Islet precursor cell (in vitro differentiated cells): ENCODE measurements at places on chromosomes 2 and 18.

DNA sequence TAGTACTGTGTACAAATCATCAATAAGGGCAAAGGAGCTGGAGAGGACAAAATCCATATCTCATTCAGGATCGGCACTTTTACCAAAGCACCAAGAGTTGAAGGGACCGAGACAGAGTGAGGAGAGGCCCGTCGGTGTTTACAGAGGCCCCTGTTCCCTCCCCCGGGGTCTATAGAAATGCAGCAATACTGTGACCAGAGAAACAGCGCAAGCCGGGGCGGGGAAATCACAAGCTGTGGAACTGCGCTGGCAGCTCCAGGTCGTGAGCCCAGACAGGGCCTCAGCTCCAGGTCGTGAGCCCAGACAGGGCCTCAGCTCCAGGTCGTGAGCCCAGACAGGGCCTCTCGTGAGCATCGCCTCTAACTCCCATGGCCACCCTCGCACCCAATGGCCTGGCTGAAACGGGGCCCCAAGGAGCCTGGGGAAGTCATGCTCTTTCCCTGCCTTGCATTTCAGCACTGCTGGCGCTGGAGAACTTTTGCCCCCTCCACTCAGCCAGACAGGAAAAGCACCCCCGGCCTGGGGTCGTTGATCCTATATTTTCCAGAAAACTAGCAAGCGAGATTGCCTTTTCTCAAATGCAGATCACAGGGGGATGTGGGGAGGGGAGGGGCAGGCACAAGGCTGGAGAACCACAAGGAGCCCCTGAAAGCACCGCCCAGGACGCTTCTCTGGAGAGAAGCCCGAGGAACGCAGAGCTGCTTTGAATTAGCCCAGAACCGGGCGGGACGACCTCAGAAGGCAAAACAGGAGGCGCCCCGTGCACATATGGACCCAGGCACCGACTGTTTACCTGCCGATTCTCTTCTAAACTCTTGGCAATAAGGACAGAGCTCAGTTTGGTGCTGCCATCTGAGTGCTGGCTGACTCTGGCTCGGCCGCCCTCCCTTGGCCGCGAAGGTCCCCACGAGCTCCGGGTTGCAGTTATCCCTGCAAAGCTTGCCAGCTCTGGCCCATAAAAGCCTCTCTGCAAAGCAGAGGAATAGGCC is 223.7 kb downstream of the ACKR3 start:
- no peak for DNase-seq

DNA sequence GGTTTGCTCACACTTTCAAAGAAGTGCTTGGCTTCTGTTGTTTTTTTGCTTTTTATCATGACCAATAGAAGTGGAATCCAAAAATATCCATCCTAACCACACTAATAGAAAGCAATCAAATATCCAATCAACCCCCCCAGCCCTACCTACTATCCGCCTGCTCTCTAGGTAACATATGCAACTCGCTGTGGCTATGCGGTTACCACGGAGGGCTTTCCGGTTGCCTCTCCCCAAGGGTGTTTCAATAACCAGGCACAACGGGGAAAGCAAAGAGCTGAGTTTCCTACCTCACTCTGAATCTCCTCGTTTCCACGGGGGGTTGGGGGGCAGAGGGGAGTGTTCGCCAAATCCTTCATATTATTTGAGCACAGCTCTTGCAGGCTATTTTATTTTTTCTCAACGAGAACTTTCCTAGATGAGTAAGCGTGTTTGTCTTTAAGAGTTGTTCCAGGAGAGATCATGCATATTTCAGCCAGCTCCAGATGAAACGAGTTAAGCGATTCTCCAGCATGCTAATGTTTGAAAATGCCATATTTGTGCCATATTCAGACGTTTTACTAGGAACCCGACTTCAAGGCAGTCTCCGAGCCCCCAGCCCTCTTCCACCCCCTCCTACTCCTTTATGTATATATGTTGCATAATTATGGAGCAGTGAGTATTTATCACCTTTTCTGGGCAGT is 30.3 kb downstream of the PAX3 start:
- DNase-seq = no peak

DNA sequence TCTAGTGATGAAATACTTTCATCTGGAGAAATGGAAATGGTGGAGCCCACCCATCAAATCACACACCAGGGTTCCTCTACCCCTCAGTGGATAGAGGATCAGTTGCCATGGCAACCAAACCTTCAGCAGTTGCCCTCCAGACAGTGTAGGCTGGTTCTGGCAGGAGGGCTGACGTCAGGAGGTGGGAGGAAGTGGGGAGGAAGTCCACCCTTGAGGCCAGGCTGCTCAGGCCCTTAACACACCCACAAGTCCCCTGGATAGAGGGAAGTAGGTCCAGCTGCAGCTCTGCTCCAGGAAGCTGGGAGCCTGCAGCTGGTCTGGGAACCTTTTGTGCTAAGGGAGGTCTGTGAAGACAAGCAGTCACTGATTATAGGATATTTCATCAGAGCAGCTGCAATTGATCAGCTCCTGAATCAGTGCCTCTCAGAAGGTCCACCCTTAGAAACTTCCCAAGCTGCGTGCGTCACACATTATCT is 186.6 kb downstream of the MTX2 start:
- DNase-seq = peak; percentile 77

GRCh38 chr2:104638859-104639202 is 215.1 kb upstream of the POU3F3 start:
- no peak for DNase-seq

DNA sequence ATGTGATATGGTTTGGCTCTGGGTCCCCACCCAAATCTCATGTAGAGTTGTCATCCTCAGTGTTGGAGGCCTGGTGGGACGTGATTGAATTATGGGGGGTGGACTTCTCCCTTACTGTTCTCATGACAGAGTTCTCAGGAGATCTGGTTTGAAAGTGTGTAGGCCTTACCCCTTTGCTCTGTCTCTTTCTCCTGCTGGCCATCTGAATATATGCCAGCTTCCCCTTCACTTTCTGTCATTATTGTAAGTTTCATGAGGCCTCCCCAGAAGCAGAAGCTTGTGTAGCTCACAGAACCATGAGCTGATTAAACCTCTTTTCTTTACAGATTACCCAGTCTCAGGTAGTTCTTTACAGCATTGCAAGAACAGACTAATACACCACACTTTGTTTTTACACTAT is 222.3 kb downstream of the DOK6 start:
- no peak for DNase-seq

DNA sequence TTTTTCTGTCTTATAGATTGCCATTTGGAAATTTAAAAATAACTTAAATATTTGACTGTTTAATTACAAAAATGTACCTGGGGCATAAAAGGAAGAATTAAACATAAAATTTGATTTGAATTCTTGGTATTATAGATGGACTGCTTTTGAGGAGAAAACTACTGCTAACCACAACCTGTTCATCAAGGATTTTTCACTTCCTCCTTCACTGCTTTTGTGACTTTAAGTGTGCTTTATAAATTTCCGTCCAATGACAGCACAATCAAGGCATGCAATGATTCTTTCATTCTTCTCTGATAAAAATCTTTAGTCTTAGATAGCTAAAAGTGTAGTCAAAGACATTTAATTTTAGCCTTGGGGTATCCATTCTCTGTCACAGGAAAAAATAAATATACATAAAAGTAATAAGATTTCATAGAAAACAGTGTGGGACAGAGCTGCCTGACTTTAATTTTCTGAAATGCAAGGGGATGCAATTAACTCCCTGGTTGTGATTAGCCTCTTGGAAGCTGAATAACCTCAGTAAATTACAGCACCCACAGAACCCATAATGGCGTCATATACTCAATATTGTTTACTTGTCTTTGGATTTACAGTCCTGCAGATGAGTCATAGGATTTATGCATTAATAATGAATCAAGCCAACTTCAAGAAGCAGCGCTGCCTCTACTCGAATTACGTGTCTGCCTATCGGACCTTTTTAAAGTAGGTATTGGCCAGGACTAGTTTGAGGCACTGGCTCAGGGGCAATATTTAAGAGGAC is 587.9 kb downstream of the NRXN1 start:
- no peak for DNase-seq

GRCh38 chr2:75066121-75066902 is 107.9 kb downstream of the POLE4 start:
- no peak for DNase-seq

DNA sequence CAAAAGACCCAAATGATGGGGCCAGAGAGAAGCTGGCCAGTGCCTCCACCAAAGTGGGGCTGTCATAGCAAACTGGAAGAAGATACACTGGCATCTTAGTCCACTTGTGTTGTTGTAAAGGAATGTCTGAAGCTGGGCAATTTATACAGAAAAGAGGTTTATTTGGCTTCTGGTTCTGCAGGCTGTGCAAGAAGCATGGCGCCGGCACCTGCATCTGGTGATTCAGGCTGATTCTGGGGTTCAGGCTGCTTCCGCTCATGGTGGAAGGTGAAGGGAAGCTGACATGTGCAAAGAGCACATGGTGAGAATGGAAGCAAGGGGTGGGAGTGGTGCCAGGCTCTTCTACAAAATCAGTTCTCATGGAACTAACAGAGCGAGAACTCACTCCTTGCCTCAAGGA is 135.9 kb upstream of the TWIST2 start:
- peak; percentile 12 for DNase-seq

GRCh38 chr2:33145459-33145858 is 198.7 kb downstream of the LTBP1 start:
- no peak for DNase-seq

DNA sequence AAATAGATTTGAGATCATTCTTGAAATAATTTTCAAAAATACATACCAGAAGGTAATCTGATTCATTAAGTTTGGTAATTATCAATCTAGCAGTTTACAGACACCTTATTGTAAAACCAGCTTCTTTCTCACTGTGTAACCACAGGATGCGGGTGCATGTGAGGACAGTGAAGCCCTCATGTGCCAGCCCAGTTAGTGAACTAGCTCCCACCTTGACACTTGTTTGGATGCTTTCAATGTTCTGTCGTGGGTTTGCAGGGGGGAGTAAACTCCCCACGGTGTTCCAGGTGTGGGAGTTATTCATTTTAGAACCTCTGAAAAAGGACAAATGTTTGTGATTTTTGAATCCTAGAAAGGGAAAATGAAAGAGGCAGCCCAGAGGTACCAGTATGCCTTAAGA is 59.0 kb downstream of the WDSUB1 start:
- DNase-seq = no peak

DNA sequence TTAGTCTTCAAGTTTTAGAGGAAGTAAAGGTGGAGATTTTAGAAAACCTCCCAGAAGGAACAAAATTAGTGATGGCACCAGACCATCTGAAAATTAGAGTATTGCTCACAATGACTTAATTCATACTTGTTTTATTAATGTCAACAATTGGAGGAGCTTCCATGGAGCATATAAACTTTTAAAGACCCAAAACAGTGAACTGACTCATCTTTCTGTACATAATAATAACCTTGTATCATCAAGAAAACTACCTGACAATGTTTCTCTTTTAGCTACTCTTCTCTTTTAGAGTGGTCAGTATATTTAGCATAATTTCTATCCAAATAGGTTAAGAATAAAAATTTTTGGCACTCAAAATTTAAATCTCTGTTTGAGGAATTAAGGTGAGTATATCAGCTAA is 7.2 kb upstream of the ITGAV start:
- DNase-seq = no peak

- DNase-seq = no peak
These were observed 9.5 kb downstream of the SMYD1 start for GRCh38 chr2:88077080-88077479.

DNA sequence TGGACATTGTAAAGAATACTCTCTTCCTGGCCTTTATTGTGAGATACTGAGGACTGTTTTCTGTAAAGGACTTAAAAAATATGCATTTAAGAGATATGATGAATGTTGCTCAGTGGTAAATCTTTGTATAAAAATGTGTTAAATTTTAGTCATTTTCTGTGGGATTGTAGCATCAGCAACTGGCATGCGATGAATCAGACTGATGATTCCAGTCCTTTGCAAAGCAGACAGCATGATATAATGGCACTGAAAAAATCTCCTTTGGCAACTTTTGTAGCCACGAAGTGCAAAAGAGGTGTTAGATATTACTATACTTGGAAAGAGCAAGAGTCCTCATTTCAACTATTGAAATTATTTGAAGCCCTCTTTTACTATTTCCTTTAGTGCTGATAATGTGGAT is 678.7 kb downstream of the PLCL1 start:
- DNase-seq = no peak

DNA sequence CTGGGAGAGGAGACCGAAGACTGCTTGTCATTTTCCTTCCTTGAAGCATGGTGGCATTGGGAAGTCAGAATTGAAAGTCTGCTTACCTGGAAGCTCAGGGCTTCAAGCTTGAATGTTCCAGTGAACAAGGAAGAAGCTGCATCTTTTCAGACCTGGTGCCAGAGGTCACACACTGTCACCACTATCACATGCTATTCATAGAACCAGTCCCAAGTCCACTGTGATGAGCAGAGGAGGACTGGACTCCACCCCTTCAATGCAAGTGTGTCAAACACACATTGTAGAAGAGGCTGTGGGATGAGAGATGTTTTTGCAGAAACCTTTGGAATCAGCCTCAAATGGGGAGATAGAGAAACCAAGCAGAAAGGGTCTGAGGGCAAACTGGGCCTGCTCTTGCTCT is 81.4 kb downstream of the LYPD1 start:
- DNase-seq = no peak

- no peak for DNase-seq
These were observed 145.1 kb downstream of the AGPS start for GRCh38 chr2:177537636-177538035.

DNA sequence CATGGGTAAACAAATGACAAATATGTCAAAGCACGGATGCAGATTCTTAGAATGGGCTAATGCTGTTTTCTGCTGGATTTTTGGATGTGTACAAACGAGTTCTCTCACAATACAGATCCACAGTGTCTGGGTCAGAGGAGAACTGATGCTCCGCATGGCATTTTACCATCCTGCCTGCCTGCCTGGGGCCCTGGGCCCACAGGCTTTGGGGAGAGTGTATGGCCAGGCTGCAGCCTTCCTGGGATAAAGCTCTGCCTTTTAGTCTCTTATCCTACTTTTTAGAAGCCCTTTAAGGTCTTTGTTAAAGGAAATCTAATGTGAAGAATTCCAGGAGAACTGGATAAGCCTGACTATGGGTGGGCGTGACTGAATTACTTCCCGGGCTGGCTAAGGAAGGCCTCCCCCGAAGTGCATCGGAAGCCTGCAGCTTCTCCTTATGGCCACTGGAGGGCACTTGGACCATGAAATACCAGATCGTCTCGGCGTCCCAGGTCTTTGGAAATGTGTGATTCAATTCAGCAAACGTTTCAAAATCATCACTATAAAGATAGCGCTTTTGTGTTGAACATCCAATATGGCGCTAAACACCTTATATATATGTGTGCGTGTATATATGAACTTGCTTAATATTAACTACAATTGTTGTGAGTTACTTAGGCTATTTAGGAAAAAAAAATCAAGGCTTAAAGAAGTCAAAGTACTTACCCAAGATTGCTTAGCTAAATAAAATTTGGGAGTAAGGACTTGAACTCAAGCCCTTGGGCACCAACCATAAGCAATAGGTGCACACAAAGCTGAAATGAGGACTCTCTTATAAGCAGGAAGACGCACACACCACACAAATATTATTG is 15.2 kb upstream of the DNPEP start:
- peak; percentile 88 for DNase-seq

DNA sequence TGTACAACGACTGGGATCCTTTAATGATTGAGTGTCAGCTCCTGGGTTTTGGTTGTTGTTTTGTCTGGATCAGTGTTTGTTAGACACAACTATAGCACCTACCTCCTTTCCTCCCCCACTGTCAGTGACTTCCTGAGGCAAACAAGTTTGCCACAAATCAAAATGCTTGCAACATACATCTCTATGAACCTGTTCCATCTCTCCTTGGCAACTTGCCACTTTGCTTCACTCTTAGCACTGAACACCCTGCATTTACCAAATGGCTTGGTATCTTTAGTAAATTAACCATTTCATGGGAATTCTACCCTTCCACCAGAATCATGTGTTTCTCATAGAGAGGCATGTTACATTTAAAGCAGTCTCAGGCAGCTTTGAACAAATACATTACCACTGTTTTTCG is 301.1 kb upstream of the TANK start:
- DNase-seq = no peak
